ENCODE measurements at places on chromosomes 11 and 22.

DNA sequence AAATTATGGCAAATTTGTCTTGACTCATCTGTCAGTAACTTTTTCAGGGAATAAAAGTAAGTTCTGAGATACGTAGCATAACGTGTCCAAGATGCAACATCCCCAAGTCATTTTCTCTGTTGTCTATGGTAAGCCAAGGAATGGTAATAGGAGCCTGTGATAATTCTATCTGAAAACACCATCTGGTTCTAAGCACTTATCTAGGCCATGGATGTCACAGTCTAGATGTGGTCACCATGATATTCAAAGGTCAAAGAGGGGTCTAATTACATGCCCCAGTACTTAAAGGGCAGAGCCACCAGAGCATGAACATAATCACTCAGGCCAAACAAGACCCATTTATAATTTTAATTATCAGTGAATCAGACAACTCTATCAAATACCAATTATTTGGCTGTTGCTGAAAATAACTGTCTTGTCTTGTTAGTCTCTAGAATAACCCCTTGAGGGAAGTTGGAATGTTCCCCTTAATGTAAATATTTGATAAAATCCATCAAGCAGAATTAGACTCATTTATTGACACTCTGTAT, 225.1 kb upstream of the MPPED2 start:
- no peak for DNase-seq

- DNase-seq, result no peak
Observed at GRCh38 chr11:110046775-110047380, 46.3 kb upstream of the ZC3H12C start.

GRCh38 chr11:16609769-16610168, 128.7 kb upstream of the C11orf58 start:
- no peak for DNase-seq

DNA sequence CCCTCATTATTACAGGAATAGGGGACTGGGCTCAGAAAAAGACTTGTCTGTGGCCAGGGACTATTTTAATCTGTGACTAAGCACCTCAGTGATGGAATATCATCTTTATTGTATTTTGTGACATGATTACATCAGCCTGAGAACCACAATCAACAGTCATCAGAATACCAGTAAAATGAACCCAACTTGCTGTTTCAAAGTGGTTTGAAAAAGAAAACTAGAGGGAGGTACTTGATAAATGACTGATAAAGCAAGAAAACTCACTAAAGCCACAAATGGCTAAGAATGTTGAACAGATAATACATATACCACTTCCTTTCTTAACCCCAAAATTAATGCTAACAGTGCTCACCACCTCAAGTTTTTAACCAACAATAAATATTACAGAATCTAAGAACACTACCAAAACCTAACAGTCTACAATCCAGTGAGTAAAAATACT, 155.7 kb downstream of the ATG16L2 start:
- no peak for DNase-seq

DNA sequence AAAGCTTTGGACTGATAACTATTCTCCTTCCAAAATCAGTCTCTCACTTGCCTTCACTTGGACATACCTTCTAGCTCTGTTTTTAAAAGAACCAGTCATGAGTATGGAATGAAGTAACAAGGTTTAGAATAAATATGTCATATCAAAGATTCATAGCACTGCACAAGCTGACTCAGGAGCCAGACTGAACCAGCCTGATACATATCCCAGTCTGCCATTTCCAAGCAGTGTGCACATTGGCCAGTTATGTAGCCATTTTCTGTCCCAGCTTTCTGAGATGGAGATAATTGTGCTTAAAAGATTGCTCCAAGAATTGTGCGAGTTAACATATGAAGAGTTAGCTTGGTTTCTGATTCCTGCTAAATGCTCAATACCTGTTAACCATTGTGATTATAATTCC, 311.3 kb downstream of the C11orf87 start:
- DNase-seq, result no peak

- no peak for DNase-seq
Observed at GRCh38 chr11:3146612-3147256, 18.4 kb downstream of the OSBPL5 start.

DNA sequence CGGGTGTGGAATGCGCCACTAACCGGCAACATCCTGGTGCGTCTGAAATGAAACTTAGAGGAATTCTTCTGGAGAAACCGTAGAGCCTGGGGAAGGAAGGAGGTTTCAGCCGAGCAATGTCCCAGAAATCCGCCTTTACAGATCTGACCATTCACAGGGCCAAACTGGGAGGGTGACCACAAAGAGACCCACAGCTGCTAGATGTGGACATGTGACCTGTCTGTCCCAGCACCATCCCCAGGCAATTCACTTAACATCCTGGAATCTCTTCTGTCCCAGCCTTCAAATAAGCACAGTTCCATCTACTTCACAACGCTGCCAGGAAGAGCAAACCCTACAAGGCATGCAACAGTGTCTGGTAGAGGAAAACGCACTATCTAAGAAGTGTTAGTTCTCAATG, 9.8 kb downstream of the MCAT start:
- DNase-seq, result no peak

- DNase-seq, result peak; percentile 2
Observed at GRCh38 chr11:87421422-87421821, 383.7 kb downstream of the TMEM135 start.

- no peak for DNase-seq
Observed at GRCh38 chr11:72940417-72940816, 126.2 kb downstream of the ATG16L2 start.

DNA sequence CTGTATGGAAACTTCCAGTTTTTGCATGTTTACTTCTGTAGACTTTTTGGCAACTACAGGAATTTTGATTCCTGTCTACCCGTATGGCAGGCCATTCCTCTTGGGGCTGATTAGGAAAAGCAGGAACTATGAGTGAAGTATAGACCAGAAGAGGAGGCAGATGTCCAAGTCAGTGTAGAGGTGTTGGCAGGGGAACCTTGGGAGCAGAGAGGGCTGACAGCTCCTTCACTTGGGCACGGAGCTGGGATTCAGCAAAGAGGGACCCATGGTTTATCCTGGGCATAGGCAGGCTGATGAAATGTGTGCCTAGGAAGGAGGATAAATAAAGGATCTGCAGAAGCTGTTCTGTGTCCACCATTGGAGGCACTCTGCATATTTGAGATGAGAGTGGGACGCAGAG, 33.1 kb downstream of the TREH start:
- no peak for DNase-seq

GRCh38 chr11:79101656-79102055, 339.2 kb downstream of the TENM4 start:
- no peak for DNase-seq

DNA sequence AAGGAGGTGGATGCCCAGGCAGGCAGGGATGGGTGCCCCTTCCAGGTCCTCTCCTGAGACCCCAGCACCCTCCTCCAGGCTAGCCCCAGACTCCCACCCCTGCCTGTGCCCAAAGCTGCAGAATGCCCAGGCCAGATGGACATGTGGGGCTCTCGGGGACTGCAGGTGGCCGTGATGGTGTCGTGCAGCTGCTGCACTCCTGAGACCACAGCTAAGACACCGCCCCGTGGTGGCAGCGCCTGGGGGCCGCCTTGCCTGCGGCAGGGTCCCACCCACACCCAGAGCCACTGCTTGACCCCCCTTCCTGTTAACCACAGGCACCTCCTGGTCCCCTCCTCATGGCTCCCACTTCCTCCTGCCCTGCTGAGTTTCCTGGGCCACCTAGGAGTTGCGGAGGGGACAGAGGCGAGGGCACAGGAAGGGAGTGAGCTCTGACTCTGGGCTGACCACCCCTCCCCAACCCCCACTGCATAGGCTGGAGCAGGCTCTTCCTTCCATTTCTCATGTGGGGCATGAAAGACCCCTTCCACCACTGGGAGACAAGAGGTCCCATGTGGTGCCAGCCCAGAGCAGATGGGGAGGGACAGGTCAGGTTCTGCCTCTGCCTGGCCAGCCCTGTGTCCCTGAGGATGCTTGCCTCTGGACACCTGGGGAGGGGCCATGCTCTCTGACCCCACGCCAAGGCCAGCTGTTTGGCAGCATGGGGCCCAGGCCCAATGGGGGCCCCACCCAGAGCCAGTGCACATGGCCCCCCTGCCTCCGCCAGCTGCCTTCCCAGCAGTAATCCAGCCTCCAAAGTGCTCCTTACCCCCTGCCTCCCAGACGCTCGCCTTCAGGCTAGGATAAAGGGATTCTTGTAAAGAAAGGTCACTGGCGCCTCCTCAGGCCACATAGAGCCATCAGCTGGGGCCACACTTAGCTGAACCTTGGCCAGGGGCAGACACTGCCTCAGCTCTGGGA, 29.3 kb downstream of the OSBPL5 start:
- no peak for DNase-seq

DNA sequence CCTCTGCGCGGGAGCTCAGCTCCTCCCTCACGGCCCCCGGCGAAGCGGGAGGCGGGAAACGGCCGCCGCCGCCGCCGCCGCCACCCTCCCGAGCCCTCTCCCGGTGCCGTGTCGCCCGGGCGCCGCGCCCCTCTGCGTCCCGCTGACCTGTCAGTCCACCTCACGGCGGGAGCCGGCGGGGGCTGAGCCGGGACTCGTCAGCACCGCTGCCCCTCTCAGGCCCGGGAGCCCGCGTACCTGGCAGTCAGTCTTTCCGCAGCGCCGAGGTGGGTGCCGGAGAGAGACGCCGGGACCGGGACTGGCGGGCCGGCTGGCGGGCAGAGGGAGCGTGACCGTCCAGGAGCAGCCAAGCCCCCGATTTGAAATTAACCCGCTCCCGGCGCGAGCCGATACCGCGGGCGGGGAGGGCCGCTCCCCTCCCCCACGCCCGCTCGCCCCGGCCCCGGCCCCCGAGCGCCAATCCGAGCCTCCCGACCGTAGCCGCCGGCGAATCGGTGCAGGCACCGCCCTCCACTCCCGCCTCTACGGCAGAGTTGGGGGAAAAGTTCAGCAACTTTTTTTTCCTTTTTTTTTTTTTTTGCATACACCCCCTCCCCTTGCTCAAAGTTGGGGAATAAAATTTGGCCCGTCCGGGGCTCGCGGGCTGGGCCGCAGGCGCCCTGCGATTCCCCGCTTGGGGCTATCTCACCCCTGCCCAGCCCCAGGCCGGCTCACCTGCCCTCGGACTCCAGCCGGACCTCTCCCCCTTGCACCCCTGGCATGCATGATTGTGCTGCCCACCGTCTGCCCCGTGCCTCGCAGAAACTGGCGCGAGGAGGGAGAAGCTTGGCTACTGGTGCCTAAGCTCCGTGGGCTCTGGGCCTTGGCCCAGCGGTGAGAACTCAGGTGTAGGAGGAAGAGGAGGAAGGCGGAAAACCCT, 774 bp upstream of the E2F8 start:
- no peak for DNase-seq

GRCh38 chr22:30574095-30574981, at the start of gene GAL3ST1:
Gene GAL3ST1 (minus strand): TSS chr22:30574665. CDS start chr22:30557392, 17,273 bp downstream.
- DNase-seq, result no peak

- no peak for DNase-seq
Observed at GRCh38 chr22:25627271-25627852, 62.9 kb downstream of the GRK3 start.

DNA sequence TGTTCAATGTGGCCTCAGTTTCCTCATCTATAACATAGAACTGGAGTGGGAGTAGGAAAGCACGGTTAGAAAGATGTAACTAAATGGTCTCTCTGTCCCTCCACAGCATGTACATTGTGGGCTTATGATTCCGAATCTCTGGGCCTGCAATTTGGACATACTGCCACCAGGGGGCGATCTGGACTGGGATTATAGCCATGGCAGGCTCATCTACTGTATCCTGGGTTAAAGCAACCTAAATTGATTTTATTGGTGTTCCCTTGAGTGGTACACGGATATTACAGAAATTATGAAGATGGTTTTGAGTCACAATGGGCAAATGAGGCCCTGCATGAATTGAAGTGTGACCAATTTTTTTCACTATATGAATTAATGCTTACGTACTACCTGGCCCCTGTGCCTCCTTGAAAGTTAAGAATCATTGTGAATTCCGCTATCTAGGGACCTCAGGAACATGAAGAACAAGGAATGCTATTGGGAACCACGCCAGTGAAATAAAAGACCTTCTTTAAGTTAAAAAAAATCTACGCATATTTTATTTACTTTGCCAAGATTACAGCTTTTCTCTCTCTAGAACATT, 32.9 kb downstream of the TST start:
- no peak for DNase-seq

GRCh38 chr11:117231842-117232091, at the start of gene PCSK7:
Gene PCSK7 (minus strand): TSS chr11:117232073. CDS start chr11:117229844, 2,229 bp downstream.
- DNase-seq, result no peak

GRCh38 chr11:78399136-78399535, 18.5 kb downstream of the GAB2 start:
- no peak for DNase-seq

DNA sequence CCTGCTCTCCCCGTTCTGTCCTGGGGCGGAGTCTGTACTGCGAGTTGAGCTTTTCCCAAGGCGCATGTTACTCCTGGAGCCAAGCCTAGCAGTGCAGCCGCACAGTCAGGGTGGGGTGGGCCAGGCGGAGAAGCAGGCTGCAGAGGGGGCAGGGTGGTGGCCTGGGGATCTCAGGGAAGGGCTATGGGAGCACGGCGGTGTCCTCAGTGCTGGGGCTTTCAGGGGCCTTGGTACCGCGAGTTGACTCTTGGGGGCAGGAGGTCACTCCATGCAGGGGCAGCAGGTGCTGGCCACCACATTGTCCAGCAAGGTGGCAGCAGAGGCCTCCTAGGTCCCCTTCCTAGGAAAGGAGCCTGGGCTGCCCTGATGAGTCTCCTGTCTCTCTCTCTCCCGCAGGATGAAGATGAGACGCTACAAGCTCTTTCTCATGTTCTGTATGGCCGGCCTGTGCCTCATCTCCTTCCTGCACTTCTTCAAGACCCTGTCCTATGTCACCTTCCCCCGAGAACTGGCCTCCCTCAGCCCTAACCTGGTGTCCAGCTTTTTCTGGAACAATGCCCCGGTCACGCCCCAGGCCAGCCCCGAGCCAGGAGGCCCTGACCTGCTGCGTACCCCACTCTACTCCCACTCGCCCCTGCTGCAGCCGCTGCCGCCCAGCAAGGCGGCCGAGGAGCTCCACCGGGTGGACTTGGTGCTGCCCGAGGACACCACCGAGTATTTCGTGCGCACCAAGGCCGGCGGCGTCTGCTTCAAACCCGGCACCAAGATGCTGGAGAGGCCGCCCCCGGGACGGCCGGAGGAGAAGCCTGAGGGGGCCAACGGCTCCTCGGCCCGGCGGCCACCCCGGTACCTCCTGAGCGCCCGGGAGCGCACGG, 14.9 kb upstream of the MIEF1 start:
- DNase-seq, result no peak

DNA sequence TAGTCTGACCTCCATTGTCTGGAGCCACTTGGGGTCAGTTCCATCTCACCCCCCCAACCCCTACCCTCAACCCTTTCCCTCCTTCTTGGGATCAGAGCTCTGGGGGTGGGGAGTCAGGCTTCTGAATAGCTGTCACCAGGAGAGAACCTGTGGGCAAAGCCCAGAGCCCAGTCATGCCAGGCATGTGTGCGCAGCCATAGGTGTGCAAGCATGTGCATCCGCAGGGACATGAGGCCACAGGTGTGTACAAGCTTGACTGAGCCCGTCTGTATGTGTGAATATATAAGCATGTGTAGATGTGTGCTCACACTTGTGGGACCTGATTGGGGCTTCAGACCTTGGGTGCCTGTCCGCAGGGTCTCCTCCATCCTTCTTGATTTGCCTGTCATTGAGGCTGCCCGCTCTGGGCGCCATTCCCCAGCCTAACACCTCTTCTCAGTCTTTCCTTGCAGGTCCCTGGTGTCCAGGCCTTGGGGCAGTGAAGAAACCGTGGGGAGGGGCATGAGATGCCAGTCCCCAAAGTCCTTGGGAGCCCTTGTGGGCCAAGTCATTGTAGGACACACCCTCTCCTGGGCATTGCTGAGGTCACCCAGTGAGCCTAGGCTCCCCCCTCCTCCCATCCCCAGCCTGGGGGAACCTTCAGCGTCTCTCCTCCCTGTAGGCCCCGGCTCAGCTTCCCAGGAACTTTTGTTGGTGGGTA, 9.0 kb downstream of the ATG16L2 start:
- DNase-seq, result no peak

- DNase-seq, result peak; percentile 67
Observed at GRCh38 chr11:77637345-77638165, at the start of gene CLNS1A. Gene CLNS1A (minus strand): TSS chr11:77637794. CDS start chr11:77637714, 80 bp downstream.
